ENCODE measurements at places on chromosomes 7 and 10. TPM values are rescaled to one million over a fixed set of nuclear protein-coding genes. Genes with fewer than 3 reads are reported as not detected.

- DNase-seq = no peak
Measured at GRCh38 chr7:103396471-103396870, 49.0 kb downstream of the PSMC2 start.

DNA sequence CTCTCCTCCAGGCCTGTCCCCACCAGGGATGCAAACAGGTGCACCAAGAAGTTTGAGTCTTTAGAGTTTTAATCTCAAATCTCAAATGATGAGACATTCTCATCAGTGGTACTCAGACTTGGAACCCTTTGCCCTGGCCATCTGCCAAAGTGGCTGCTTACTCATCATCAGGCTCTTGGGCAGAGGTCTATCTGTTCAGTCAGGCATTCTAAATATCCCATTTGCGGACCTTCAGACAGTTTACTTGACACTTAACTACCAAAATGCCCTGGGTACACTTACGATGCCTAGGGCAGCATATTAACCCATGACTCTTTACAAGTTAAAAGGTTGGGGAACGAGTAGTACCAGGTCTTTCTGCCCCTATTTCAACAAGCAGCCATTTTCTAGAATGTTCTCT, 61.2 kb upstream of the YAE1 start:
- no peak for DNase-seq

The PTER gene
- total RNA-seq = 4.8 TPM

DNA sequence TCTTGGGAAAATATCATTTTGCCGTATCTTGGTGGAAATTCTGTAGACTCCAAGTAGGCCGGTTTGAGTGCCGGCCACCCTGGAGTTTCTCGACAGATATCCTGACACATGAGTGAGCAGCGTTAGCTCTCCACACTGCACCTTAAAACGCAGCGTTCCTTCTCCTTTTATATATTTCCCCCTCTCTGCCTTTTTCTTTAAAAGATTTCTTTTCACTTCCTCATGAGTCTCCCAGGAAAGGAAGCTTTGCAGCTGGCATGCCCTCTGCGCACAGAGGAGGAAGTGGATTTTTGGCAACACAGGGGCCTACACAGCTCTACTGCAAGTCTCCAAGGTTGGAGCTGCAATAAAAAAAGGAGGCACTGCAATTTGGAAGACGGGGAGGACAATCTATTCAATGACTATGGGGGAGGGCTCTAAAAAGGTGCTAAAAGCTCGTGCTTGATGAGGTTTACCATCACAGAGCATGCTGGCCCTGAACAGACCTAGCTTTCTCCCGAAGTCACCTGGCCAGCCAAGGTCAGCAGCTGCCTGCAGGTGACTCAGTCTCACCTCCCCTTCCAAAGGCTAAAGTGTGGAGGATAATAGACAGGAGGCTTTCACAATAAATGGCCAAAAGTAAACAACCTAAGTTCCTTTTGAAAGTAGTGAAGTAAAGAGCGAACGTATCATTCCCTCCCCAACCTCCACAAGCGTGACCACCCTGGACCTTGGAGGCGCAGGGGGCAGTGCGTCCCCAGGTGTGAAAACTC, 252.8 kb downstream of the ZMYND11 start:
- no peak for DNase-seq
